ENCODE measurements at places on chromosomes 4 and X. TPM values are rescaled to one million over a fixed set of nuclear protein-coding genes. Genes with fewer than 3 reads are reported as not detected.

GRCh38 chr4:8131210-8131609 is 27.4 kb downstream of the ABLIM2 start:
- no peaks in the 10 kb centered on the region for H3K36me3 ChIP-seq
- DNase-seq, result no peak
- H3K4me1 ChIP-seq, result no peaks in the 10 kb centered on the region
- H3K4me3 ChIP-seq, result no peak overlapping the region
- H3K27me3 ChIP-seq, result no peaks in the 10 kb centered on the region

Gene PDLIM3
- 26.4 TPM for total RNA-seq

Gene APELA
- total RNA-seq, result 1.6 TPM

DNA sequence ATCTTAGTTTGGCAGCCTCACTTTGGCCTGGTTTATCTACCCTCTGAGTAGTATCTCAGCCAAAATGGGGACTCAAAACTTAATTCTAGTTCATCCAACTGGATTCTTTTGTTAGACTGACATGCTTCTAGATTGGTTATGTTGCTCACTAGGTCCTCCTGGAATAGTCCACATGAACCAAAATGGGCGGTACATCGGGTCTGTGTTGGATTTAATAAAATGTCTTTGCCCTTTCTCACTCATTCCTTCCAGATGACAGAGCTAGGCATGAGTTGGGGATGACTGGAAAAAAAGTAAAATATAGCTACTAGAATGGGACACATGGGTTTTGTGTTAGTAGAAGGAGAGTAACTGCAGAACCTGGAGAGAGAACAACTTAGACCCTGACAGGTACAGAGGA is 247.9 kb downstream of the CCSER1 start:
- H3K36me3 ChIP-seq, result no peaks in the 10 kb centered on the region
- no peak for DNase-seq
- H3K27ac ChIP-seq, result no peak overlapping the region
- no peaks in the 10 kb centered on the region for H3K27me3 ChIP-seq
- no peaks in the 10 kb centered on the region for H3K4me1 ChIP-seq

DNA sequence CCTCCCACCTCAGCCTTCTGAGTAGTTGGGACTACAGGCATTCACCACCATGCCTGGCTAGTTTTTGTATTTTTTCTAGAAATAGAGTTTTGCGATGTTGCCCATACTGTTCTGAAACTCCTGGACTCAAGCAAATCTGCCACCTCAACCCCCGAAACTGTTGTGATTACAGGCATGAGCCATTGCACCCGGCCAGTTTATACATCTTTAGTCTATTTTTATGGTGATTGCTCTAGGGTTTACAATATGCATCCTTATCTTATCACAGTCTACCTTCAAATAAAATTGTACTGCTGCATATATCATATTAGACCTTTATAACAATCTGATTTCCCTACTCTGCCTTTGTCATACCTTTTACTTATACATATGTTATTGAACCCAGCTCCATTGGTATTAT is 56.9 kb downstream of the SOWAHB start:
- H3K27ac ChIP-seq, result no peak overlapping the region
- no peak overlapping the region for H3K4me3 ChIP-seq
- no peaks in the 10 kb centered on the region for H3K4me1 ChIP-seq
- H3K36me3 ChIP-seq, result no peaks in the 10 kb centered on the region

DNA sequence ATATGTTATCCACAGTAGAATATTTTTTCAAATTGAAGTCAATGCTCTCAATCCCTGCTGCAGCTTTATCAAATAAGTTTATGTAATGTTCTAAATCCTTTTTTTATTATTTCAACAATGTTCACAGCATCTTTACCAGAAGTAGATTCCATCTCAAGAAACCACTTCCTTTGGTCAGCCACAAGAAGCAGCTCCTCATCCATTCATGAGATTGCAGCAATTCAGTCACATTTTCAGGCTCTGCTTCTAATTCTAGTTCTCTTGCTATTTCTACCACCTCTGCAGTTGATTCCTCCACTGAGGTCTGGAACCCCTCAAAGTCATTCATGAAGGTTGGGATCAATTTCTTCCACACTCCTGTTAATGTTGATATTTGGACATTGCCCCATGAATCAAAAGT is 2301.3 kb upstream of the TENM3 start:
- H3K27me3 ChIP-seq, result no peaks in the 10 kb centered on the region
- no peaks in the 10 kb centered on the region for H3K36me3 ChIP-seq
- no peak overlapping the region for H3K27ac ChIP-seq
- no peaks in the 10 kb centered on the region for H3K4me1 ChIP-seq
